Head of caudate nucleus (tissue), 42 donors: ENCODE measurements at places on chromosomes 13 and 19.

DNA sequence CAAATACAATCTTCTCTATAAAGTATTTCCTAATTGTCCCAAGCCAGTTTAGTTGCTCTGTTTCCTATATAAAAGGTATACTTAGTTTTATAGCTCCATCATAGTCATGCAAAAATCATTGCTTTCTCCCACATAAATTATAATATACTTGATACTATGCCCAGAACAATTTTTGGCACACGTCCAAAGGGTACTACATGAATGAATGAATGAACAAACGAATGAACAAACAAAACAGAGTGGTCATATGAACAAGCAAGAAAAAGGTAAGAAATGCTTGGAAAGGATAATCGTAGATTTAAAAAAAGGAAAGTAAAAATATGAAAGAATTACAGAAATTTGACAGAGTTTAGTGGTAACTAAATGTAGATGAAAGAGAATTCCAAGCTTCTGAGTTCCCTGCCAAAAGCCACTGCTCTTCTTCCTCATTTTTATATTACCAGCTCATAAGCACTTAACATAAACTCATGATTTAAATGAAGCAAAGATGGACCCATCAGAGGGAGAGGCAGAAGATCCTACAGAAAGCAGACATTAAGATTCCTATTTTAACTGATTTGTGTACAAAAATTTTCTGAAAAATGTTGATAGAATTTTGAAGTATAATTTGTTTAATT is 123.2 kb downstream of the ENOX1 start:
- DNase-seq = no peak

- DNase-seq = no peak
Measured at GRCh38 chr19:40807147-40808020, 8.4 kb downstream of the EGLN2 start.

DNA sequence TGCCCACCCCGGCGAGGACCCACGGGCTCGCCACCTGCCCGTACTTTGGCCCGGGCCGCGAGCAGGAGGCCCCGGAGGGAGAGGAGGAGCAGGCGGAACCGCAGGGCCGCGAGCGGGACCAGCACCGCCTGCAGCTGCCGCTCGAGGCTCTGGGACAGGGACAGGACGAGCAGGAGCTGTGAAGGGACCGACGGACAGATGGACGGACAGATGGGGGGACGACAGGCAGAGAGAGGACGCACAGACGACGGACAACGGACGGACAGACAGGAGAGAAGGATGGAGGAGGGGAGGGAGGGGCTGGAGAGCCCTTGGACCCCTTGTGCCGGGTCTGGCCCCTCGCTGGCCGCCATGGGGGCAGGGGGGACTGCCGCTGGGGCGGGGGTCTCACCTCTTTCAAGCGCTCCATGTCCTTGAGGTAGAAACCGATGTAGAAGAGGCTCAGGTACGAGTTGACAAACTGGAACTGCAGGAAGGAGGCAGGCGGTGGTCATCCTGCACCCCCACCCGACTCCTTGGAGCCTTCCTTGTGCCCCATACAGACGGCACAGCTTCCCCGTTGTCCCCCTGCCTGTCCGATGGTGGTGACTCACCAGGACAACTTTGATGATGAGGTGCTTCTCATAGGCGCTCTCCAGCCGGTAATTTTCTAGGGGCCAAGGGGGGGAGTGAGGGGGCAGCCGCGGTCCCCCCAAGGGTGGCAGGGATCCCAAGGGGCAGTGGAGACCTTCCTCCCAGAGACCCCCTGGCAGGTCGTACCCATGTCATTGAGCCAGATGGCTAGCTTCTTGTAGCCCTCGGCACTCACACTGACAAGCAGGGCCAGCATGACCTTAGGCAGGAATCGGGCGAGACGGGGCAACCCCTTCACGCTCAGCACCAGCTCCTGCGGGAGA is 5.0 kb downstream of the ANO8 start:
- DNase-seq = no peak

- no peak for DNase-seq
Measured at GRCh38 chr19:47506459-47506858, 8.4 kb downstream of the NAPA start.

DNA sequence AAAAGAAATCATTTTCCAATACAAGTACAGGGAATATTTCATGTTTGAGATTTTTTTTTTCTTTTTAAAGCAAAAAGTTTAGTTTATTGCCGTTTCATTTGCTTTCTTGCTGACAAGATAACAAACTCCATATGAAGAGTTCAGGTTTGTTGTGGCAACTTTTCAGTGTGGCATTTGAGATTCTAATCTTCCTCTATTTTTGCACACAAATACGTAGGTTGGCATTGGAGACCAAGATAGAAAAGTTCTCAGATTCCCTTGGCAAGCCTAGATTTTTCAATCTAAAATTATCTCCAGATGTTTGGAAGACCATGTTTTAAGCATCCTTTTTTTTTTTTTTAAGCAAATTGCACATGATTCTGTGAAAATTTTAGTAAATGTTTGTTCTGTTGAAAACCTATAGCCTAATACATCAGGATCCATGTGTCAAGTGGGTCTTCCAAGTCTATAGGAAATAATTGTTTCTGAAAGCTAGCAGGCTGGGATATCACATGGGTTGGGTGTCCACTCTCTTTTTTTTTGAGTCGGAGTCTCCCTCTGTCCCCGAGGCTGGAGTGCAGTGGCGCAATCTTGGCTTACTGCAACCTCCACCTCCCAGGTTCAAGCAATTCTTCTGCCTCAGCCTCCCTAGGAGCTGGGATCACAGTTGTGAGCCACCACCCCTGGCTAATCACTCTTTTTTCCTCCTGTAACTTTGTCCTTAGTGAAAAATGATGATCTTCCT is 2.6 kb downstream of the GARRE1 start:
- no peak for DNase-seq

- DNase-seq = no peak
Measured at GRCh38 chr13:48797127-48797526, 143.4 kb downstream of the CYSLTR2 start.

DNA sequence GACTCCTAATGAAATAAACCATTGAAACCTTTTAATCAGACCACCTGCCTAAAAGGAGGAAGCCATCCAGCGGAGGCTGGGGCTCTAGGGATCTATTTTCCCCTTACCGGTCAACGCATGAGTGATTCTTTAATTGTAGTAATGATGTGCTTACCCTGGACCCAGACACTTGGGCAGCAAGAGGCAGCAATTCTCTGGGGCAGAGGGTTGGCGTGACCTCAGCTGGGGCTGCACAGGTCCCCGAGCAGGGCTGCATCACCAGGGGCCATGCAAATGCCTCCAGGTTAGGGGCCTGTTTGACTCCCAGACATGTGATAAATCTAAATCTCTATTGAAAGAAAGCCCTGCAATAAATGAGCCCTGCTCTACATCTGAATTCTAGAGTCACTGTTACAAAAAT is 194.2 kb upstream of the TSHZ3 start:
- DNase-seq = no peak

DNA sequence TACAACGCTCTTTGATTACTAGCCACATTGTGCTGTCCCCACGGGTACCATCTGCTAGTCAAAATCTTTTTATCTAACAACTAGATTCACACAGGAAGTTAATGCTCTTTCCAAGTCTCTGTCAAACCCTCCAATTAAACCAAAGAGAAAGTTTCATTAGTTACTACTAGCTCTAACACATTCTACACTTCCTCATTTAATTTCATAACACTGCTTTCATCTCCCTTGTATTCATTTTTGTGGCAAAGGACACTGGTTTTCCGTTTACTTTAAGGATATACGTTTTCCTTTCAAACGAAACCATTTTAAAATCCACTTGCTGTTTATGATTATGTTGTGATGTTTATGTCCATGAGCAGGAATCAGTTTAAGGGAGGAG is 5.3 kb downstream of the DYRK1B start:
- DNase-seq = no peak

DNA sequence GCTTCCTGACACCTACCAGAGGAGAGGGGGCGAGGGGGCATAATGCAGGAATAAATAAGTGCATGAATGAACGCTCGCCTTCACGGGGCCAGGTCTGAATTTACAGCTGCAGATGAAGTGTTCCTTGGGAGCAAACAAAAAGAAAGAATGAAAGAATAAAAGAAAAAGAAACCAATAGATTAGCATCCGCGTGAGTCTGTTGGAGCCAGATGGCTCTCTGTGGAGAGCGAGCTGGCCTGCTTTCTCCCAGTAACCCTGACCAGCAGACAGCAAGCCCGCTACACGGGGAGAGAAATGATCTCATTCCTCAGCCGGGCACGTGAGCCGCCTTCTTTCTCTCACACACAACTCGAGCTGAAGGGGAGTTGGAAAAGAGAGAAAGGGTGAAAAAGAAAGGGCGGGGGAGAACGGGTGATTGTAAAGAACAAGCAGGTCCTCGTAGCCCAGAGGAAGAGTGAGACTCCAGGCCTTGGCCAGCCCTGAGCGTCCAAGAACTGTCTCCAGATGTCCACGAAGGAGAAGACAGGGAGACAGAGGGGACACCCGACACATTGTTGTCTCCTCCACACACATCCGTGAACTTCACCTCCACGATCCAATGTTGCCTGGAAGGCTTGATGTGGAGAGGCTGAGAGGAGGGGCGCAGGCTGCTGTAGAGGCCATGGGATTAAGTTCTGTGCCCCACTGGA is 81.4 kb downstream of the RNASEH2B start:
- no peak for DNase-seq

GRCh38 chr19:28633319-28634018 is 579.5 kb downstream of the UQCRFS1 start:
- DNase-seq = no peak

GRCh38 chr13:41017159-41017558 is 2.0 kb downstream of the ELF1 start:
- DNase-seq = peak; percentile 26

GRCh38 chr13:112887151-112887550 is 81.9 kb upstream of the MCF2L start:
- no peak for DNase-seq

DNA sequence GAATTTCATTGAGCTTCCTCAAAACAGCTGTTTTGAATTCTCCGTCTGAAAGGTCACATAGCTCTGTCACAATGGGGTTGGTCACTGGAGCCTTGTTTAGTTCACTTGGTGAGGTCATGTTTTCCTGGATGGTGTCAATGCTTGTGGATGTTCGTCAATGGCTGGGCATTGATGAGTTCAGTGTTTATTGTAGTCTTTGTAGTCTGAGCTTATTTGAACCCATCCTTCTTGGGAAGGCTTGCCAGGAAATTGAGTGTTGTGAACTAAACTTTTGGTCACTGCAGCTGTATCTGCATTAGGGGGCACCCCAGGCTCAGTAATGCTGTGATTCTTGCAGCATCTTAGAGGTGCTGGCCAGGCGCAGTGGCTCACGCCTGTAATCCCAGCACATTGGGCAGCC is 22.0 kb downstream of the BLOC1S3 start:
- DNase-seq = peak; percentile 55

- no peak for DNase-seq
Measured at GRCh38 chr13:30129411-30129810, 177.9 kb downstream of the KATNAL1 start.

GRCh38 chr19:39934584-39935363 is at the start of gene FCGBP:
Gene FCGBP (minus strand): TSS chr19:39934634.
- no peak for DNase-seq

GRCh38 chr13:37729876-37730275 is 131.3 kb upstream of the POSTN start:
- no peak for DNase-seq

- no peak for DNase-seq
Measured at GRCh38 chr13:113298043-113298945, 1.3 kb downstream of the LAMP1 start.

GRCh38 chr19:3196064-3196932 is 10.6 kb downstream of the NCLN start:
- DNase-seq = no peak

GRCh38 chr13:114100446-114101357 is 31.7 kb downstream of the RASA3 start:
- no peak for DNase-seq

DNA sequence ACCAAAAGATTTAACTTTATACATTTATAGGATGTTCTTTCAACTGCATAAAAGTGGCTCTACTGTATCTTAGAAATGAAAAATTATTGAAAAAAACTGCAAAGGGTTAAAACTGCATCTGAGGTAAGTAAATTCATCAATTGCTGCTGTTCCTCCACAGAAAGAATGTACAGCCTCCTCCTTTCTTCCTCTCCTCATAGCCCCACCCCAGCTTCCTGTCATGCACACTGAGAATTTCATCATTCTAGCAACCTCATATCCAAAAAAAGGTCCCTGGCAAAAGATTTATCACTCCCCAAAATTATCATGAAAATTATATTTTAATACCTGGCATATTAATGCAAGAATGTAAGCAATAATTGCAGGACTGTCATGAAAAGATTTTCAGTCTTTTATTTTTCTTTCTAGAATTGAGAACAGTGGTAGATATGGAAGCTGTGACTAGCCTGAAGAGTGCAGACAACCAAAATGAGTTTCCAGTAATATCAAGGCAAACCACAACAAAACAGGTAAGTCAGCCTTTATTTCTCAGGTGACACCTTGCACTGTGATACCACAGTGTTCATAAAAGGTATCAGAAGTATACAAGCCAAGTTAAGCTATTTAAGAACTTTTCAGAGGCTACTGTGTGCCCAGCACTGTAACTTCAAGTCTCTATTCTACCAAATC is 110.8 kb downstream of the SUCLA2 start:
- DNase-seq = no peak

GRCh38 chr13:41311406-41312175 is 524 bp downstream of the NAA16 start:
- peak; percentile 74 for DNase-seq

DNA sequence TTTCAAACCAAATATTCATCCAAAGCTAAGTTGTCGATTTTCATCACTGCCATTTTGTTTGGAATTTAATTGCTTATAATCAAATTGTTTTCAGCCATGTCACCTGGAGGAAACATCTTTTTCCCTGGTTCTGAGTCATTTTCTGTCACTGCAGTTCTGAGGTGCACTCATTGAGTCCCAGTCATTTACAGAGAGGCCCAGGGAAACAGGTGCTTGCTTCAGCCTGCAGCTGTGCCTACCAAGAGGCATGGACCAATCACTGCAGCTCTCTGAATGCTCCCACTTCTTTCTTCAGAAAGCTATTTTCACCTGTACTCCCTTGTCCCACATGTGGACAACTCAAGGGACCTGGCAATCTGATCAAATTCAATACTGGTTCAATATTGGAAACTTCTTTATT is 308.1 kb downstream of the COG6 start:
- DNase-seq = no peak

DNA sequence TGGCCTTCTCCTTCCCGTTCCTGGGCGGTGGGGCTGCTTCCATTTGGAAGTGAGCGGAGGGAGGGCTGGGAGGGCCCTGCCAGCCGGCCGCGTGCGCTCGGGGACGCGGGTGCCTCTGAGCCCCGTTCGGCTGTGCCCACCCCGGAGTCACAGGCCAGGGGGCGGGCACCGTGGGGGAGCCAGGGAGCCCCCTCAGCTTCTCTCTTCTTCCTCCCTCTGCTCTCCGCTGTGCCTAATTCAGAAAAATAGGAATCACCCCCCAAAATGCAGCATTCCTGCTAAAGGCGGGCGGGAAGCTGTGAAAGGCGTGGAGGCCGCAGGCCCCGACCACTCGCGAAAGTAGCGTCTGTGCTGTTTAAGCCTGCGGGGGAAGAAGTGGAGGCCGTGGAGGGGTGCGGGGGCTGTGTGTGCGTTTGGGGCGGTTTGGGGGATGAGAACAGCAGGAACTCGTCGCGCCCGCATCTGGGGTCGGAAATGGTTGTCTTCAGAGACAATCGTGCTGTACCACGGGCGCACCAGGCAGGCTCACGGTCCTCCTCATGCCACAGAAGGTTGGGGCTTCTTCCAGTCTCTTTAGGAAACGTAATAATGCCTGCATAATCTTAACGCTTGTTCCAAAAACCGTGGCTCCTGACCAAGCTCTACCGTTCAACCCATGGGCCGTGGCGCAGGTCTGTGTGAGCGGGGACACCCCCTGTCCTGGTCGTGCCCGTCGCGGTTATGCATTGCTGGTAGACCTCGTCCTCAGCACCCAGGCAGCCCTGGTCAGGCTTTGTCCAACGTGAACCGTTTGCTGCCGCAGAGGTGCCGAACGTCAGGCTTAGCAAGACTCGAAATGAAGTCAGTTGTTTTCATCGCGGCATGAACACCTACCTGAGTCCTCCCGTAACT is 110.4 kb upstream of the SOX1 start:
- no peak for DNase-seq
